ENCODE measurements at places on chromosomes 11 and 22.

- no peak for DNase-seq
Measured at GRCh38 chr11:105241136-105241535, 101.6 kb upstream of the CARD18 start.

GRCh38 chr22:23692598-23693291, 1.9 kb downstream of the RGL4 start:
- DNase-seq = no peak

DNA sequence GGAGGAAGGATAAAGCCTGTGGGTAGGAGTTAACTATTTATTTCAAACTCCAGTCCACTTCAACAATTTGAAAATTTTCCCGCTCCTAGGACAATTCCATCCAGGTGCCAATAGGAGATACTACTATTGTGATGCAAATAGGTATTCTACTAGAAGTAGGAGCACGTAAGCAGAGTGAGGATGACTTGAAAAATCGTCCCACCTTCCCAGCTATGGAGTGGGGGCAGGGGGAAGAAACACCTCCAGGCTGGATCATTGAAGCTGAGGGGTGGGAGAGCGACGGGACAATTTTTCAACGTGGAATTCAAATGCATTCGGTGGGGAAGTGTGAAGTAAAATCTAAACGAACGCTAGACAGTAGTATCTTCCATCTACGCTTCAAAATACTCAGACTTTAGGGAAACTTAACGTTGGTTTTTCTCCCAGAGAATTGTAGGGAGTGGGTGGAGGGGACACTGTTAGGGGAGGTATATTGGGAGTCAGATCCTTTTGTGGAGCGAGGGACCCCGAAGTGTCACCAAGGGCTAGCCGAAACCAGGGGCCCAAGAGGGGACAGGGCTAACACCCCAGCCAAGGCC, 523 bp upstream of the ARHGAP42 start:
- DNase-seq = no peak

DNA sequence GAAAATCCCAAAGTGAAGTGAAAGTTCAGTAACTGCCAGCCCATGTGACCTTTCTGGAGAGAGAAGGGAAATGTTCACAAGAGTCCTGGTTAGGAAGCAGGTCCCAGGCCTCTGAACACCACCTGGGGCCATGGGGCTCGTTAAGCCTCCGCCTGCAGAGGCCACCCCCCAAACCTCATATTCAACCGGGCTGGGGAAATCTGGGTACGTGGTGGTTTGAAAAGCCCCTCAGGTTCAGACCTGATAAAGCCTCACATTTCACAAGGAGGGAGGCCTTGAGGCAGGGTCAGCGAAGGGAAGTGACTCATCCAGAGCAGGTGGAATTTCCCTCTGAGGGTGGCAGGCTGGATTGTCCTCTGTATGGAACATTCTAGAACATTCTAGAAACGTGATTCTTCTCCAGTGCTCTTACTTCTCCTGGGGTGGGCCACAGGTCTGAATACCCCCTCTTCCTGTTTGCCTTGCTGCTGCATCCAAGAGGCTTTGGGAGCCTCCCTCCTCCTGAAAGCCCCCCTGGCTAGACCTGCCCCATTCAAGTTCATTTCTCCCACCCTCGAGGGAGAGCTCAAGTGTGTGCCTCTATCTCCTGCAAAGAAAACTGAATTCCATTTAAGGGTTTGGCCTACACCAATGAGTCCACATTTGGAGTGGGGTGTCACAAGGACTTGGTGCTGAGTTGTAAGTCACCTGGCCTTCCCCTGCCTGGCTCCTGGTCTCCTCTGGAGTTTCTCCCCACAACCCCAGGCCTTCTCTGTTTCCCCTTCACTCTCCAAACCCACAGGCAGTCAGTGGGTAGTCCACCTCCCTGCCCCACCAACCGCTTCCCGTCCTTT, 6.3 kb downstream of the FXYD2 start:
- DNase-seq = peak; percentile 56

GRCh38 chr11:110072930-110073329, 20.3 kb upstream of the ZC3H12C start:
- DNase-seq = no peak

GRCh38 chr11:113668255-113668654, 37.9 kb downstream of the TMPRSS5 start:
- no peak for DNase-seq

GRCh38 chr22:24153353-24153752, 27.9 kb upstream of the SUSD2 start:
- no peak for DNase-seq

- DNase-seq = no peak
Measured at GRCh38 chr22:42388130-42388797, 43.9 kb downstream of the NFAM1 start.

GRCh38 chr11:125165111-125165842, 726 bp downstream of the PKNOX2 start:
- no peak for DNase-seq

GRCh38 chr11:69280994-69281393, 13.0 kb upstream of the MYEOV start:
- peak; percentile 89 for DNase-seq

- no peak for DNase-seq
Measured at GRCh38 chr11:24497831-24498230, 978 bp downstream of the LUZP2 start.

DNA sequence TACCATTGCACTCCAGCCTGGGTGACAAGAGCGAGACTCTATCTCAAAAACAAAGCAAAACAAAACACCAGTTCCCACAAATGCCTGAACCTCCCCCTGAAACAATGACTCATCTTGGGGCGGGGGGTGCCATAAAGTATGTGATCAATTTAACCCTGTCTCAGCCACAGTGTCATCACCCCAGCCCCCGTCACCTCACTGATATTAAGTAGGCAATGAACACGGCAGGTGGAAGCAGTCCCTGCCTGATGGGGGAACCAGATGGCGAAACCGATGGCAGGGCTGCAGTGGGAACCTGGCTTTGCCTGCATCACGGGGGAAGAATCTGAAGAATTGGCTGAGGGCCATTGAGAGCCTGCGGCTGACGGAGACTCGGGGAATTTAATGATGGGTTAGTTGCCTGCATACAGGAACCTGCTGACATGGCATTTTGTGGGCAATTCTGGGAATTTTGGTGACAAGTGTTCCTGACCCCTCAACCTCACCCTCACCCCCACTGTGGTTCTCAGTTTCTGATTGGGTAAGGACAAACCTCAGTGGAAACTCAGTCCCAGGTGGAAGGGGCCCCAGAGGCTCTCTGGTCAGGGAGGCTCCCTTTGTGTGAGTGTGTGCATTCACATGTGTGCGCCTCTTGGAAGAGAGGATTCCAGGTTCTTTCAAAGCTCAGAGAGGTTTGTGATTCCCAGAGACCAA, 39.1 kb upstream of the SHISAL1 start:
- peak; percentile 76 for DNase-seq

DNA sequence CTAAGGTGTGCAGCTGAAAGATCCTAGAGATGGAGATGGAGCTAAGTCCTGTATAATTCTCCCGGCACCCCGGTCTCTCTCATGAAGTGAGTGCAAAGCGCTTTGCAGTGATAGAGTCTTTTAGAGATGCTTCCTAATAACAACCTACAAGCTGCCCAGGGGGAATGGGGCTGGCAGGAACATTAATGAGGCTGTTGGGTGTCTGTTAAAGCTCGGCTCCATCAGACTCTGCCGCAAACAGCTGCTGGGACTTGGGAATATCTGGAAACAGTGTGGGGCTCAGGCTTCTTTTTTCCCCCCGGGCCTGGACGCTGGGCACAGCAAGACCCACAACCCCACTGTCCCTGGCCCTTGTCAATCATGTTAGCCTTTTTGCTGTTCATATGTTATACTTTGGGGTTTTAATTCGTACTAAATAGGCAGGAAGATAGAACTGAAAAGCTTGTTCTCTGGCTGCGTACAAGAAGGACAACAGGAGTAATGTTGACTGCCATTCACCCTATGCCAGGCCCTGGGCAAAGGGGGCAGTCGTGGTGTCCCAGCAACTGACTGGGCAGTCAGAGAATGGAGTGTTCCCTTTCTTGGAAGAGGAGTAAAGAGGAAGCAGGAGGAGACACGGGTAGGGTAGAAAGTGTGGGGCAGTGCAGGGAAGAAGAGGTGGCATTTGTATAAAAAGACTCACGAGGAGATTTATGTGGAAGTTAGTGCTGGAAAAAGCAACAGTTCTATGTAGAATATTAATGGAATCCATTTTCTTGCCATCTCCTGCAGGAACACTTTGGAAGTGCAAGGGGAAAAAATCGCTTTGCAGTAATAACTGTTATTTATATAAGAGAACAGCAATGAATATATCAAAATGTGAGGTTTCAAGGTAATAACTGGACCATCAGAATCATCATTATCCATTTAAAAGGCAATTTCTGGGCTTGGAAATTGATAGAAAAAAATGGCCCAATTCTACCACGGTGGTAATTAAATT, 232.8 kb downstream of the GRIK4 start:
- no peak for DNase-seq

GRCh38 chr11:131178020-131178419, 192.4 kb upstream of the NTM start:
- no peak for DNase-seq

DNA sequence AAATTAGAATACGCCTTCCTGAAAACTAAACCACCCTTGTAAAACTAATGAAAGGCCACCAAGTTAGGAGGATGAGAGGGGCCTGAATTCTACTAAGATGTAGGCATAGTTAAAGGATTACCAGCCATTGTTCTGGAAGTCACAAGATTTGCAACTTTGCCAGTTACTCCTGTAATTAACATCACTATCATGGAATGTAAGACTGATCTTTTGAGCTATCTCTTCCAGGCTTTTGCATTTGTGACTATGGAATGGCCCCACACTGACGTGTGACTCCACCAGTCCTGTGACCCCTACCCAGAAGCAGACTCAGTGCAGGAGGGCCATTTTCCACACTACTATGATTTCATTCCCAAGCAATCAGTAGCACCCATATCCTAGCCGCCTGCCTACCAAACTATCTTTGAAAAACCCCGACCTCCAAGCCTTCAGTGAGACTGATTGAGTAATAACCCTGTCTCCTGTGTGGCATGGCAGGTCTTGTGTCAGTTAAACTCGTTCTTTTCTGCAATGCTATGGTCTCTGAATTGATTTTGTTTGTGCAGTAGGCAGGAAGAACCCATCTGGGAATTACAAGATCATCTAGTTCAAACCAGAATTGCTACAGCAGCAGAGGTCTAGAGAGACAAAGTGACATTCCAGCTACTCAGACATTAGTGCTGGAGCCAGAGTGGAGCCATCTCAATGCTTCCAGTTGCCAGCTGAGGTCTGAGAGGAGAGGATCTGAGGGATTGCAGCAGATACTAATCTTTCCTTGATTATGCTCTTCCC, 1.9 kb upstream of the CTSF start:
- no peak for DNase-seq

DNA sequence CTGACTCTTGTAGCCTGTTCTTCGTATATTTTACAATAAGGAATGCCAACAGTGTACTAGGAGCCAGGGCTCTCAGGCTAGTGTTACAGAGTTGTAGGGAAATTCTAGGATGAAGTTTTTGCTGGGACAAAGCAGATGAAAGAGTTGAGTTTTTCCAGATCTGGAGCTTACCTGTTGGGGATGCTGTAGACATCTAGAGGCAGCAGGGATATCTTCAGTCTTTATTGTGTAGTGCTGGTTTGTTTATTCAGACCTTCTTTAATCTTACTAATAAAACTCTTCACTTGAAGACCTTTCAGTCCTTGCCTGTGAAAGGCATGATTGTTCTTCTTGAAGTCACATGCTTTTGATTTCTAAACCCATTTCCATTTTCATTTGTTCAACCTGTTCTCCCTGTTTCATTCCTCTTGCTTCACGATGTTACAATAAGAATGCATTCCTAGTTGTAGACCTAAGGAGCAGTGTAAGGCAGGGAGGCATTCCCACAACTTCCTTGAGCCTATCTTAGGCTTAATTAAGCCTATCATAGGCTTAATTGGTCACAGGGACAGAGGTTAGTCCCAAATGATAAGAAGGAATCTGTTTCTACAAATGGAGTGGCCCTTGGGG, 7.9 kb upstream of the SLC37A2 start:
- no peak for DNase-seq

DNA sequence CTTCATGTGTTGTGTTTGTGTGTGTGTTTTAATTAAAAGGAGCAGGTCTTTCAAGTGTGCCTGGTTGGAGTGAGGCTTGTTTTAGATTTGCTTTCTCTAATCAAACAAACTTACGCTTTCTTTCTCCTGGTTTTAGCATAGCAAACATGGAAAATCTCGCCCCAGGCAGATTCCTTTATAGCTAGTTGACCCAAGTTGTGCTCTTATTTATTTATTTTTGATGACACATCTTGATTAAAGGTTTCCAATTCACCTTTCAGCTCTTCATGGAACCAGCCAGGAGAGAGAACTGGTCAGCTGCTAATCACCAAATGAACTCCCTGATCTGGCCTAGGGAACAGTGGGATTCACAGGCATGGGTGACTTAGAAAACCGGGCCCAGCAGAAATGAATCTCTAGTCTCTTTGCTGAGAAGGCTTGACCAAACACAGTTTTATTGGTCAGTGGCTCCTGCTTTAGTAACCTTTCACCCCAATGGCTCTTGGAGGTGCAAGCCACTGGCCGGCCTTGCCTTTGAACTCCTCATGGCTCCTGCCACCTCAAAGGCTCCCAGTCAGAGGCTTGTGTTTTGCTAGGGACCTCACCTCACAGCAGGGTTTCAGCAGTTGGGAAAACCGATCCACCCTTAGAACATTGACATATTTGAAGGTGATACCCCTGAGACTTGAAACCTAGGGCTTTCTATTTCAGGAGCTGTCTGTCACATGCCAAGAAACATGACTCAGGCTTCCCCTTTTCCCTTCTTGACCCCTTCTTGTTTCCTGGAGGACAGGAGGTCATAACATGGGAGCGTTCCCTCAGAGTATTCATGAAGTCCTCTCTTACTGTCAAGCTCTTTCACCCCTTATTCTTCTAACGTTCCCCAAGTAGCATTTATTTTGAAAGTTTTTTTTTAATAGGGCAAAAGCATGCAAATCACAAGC, 48.8 kb downstream of the EXT2 start:
- DNase-seq = no peak

- no peak for DNase-seq
Measured at GRCh38 chr11:111044751-111045406, 200.6 kb upstream of the POU2AF2 start.
